ENCODE measurements at places on chromosomes 2 and 18. TPM values are rescaled to one million over a fixed set of nuclear protein-coding genes. Genes with fewer than 3 reads are reported as not detected.

Gene RPIA
- 23.4 TPM for polyA plus RNA-seq

Gene PID1
- 25.2 TPM for polyA plus RNA-seq

DNA sequence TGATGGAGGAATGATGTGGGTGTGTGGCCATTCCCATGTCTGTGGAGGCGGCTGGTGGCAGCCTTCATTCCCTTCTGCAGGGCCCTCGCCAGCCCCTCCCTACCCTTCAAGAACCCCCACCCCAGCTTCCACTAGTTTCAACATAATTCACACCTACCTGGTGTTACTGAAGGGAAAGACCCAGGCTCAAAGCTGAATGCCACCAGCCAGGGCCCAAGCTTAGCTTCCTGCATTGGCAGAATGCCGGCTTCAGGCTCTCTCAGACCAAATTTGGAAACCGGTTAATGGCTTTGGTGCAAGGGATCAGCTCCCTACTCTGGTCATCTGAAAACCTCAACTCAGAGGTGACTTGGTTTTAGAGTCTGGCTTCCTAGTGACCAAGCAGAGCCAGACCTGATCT is 16.9 kb downstream of the GAREM2 start:
- no peak for DNase-seq

DNA sequence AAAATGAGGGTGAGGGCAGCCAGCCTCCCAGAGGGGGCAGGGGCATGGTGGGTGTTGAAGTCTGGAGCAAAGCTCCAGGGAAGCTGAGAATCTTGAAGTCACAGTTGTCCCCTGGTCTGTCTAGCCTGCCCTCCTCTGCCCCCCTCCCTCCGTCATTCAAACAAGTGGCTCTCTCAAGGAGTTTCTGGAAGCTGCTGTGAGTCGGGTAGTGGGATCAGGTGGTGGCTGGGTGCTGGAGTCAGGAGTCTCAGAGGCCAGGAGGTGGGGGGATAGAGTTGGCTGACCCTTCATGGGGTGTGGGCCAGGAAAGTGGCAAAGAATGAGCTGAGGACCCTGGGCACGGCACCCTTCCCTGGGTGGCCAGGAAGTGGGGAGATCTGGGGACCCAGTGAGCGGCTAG is 495 bp upstream of the ASIC4 start:
- DNase-seq = no peak

- no peak for DNase-seq
Measured at GRCh38 chr2:12151716-12152115, 405.3 kb downstream of the LPIN1 start.

DNA sequence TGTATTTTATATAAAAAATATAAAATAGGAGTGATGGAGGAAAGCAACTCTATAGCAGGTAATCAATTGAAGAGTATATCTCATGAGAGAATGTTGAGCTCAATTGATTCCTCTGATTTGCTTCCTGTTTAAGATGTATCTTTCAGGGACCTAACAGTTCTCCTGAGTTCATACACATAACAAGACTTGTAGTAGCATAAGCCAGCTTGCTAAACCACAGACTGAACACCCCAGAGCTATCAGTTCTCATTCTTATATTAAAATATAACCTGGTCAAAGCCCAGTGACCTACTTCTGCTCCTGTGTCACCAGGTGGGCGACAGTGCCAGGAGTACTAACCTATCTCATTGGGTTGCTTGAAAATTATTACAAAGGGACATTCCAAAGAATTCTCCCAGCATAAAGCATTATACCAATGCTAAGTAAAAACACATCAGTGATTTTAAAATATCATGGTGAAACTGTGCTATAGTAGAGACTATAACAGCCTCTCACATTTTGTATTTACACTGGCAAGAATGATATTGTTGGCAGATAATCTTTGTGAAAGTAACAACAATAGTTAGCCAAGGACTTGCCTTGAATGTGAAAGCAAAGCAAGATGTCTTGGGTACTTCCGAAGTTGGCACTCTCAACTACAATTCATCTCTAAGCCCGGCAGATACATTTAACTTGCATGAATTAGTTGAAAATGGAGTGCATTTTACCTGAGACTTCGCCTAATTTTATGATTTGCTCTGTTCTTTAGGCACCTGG is 40.8 kb upstream of the CDH20 start:
- no peak for DNase-seq

DNA sequence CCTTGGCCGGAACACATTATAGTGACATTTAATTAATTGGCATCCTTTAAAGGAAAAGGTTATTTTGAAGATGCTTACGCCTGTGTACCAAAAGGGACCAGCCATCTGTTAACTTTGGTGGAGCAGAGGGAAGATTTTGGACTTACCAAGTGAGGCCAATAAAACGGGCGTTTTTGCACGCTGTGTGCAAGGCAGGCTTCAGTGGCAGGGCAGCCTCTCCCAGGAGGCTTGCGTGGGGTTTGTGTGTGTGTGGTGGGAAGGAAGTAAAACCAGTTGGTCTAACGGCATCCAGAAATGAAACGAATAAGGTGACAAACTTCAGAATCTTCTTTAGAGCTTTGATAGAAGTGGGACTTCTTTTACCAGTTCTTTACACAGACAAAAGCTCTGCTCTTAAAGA is 191.7 kb downstream of the PRKCE start:
- no peak for DNase-seq

- DNase-seq = no peak
Measured at GRCh38 chr18:52220062-52220591, 119.9 kb upstream of the DCC start.

- DNase-seq = no peak
Measured at GRCh38 chr2:223043164-223043941, 8.6 kb upstream of the KCNE4 start.

GRCh38 chr2:136361521-136361920 is 243.6 kb upstream of the CXCR4 start:
- DNase-seq = no peak

DNA sequence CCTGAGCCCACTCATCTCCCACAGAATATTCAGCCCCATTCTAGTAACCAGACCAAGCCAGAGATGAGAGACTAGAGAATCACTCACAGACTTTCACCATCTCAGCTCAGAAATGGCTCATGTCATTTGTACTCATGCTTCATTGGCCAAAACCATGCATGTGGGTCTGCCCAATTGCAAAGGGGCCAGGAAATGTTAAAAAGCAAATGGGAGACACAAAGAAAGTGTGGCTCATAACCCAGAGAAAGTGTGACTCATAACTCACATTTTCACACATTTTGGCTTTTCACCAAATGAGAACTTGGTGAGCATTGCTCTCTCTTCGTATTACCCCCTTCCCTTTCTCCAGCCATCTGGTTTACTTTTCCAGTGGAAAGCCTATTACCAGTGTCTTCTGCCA is 66.2 kb downstream of the MDH1 start:
- DNase-seq = no peak

DNA sequence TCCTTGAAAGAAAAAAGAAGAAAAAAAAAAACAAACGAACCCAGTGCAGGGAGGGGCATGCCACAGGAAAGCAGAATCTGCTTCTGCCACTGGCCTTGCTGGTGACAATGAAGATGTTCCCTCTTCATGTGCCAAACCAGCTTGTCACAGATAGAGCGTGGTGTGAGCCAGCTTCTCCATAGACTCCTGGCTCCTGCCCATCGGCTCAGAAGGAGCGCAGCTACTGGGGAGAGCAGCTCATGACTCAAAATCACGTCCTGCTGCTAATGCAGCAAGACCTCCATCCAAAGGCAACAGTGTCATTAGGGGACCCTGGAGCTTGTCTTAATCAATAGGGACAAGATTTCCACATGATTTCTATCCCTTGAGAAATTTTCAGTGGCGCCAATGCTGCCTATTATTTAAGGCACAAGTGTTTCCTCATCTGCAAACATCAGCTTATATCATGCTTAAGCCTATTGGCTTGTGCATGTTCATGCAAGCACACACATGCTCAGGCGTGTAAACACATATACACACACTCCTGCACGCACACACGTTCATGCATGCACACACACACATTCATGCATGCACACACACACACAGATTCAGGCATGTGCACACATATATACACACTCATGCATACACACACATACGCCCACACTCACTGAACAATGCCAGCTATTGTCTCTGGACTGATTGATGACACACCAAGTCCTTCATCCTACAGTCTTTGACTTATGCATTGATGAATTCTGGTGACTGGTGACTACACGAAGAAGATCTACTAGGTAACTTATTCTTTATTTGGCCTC is 682.0 kb upstream of the ID2 start:
- DNase-seq = no peak

GRCh38 chr2:107525406-107525805 is 301.3 kb upstream of the RGPD4 start:
- DNase-seq = peak; percentile 58
